Substantia nigra (tissue), 51 donors: ENCODE measurements at places on chromosomes 4 and X.
A peak's percentile ranks its signal among the peaks of the same experiment; 100 is the strongest.

DNA sequence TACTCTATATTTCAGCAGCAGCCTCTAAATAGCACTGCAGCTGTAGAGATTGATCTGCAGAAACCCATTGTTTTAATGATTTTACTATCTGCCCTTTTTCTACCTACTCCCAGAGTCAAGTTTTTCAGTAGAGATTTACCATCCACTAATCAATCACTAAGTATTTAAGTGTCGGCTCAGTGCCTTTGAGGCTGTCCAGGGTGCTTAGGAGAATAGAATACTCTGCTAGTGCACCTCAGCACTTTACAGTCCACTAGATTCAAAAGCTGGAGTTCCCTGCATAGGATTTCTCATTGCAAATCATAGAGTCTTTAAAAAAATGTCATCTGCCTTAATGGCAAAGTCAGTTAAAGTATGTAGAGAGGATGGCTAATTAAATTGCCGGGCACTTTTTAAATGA, 29.6 kb upstream of the ANAPC4 start:
- DNase-seq, result no peak

- DNase-seq, result no peak
Observed at GRCh38 chrX:39855748-39856129, 242.0 kb downstream of the BCOR start.

DNA sequence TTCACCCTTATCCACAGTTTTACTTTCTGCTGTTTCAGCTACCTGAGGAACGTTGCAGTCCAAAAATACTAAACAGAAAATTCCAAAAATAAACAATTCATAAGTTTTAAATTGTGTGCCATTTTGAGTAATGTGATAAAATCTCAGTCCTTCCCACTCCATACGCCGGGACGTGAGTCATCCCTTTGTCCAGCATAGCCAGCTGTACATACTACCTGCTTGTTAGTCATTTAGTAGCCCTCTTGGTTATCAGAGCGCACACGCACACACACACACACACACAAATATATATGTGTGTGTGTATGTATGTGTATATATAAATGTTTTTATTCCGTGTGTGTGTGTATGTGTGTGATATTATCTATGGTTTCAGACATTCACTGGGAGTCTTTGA, 4.8 kb upstream of the CCSER1 start:
- DNase-seq, result no peak

DNA sequence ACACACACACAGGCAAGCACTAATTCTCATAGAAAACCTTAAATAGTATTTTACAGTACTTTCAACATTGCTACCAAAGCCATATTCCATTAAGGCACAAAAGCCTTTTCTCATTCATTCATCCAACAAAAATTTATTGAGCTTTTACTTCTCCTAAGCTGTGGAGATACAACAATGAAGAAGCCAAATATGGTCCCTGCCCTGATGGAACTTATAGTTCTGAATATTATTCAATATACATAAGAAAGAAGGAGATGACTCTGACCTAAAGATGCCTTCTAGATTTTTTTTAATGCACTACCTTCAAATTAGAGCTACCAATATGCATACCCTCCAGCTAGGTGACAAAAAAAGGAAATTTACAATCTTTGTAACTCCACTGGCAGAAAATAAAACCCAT, 90.0 kb upstream of the WDR44 start:
- no peak for DNase-seq

- peak; percentile 72 for DNase-seq
Observed at GRCh38 chr4:17636696-17637622, 22.5 kb downstream of the MED28 start.
